ENCODE measurements at places on chromosomes 4 and X. TPM values are rescaled to one million over a fixed set of nuclear protein-coding genes. Genes with fewer than 3 reads are reported as not detected.

- DNase-seq, result no peak
Measured at GRCh38 chr4:78322032-78322431, 229.5 kb upstream of the ANXA3 start.

DNA sequence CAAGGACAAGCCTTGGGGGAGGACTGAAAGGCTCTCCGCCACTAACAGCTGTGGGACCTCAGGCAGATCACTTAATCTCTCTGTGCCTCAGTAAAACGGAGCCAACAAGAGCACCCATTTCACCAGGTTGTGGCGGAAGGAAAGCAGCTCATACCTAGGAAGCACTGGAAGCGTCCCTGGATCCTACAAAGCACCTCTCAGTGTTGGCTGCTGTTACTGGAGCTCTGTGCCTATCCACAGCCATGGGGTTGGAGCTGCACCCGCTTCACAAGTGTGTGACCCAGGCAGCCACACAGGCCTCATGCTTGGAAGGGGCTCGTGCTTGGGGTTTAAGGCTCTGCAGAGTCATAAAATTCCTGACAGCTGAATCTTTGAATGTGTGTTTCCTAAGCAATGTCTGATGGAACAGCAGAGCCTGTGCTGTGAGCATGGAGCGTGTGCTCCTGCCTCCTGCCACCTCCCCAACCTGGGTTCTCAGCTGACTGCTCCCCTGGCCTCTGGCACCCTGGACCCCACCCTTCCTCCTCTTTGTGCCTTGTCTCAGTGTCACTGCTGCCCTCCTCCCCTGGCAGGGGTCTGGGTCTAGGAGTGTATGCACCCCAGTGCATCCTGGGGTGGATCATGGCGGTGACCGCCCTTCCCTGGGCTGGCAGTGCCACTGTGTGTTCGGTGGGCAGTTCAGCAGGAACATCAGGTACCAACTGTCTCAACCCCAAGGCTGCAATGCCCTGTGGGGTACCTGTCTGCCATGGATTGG is 14.4 kb upstream of the MAN2B2 start:
- no peak for DNase-seq

DNA sequence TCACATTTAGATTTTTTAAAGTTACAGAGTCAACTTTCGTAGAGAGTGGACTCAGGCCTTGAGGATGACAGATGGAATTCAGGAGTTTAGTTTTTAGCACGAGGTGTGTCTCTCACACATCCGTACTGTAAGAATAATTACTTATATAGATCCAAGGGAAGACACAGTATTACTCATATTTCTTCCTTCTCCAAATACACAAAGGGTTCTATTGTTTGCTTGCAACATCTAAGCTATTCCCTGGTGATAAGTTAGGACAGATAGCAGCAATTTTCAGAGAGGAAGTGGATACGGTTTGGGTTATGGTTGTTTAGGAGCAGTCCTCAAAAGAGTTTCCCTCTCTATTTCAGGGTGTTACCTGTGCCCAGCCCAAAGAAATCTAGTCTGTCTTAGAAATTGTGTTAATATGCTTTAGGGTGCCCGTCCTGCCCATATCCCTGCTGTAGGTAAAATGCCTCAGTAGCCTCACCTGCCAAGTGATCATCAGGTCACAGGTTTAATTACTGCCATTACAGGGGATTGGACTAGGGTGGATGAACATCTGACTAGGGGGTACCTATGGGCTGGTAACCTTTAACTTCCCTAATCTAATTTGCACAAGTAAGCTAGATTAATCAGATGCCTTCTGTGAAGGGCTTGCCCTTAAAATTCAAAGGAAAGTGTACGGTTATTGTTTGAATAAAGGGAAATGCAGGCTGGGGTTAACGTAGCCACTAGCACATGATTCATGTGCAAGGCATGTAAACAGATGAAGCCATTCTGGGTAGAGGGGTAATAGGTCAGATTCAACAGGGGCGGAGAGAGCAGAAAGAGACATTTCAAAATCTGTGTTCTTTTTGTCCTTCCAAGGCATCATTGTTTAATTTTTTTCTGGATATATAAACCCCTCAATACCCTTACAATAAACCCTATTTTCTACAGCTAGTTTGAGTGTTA is 8.7 kb upstream of the PPP3CA start:
- no peak for DNase-seq

- no peak for DNase-seq
Measured at GRCh38 chrX:96432647-96433046, 252.0 kb upstream of the DIAPH2 start.

INPP4B gene
- total RNA-seq, result 25.7 TPM

TIGD4 gene
- total RNA-seq, result 0.38 TPM

SRPX2 gene
- 40.3 TPM for total RNA-seq

CT45A3 gene
- not detected for total RNA-seq

DLG3 gene
- 19.4 TPM for total RNA-seq
